ENCODE measurements at places on chromosomes 7 and 10.

DNA sequence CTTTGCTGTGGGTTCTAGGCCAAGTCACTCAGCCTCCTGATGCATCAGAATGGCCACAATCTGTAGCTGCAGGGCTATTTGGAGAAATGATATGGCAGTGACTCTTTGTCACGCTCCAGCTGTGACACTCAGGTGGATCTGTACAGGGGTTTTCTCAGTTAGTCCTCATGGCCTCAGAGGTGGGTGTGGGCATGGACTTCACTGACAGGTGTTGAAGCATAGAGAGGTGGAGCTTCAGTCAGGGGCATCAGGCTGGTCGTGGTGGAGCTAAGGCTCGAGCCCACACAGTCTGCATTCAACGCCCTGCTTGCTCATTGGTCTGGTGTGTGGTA, 21.2 kb downstream of the PALD1 start:
- no peak for DNase-seq

GRCh38 chr7:39891894-39892293, 58.2 kb upstream of the CDK13 start:
- no peak for DNase-seq

DNA sequence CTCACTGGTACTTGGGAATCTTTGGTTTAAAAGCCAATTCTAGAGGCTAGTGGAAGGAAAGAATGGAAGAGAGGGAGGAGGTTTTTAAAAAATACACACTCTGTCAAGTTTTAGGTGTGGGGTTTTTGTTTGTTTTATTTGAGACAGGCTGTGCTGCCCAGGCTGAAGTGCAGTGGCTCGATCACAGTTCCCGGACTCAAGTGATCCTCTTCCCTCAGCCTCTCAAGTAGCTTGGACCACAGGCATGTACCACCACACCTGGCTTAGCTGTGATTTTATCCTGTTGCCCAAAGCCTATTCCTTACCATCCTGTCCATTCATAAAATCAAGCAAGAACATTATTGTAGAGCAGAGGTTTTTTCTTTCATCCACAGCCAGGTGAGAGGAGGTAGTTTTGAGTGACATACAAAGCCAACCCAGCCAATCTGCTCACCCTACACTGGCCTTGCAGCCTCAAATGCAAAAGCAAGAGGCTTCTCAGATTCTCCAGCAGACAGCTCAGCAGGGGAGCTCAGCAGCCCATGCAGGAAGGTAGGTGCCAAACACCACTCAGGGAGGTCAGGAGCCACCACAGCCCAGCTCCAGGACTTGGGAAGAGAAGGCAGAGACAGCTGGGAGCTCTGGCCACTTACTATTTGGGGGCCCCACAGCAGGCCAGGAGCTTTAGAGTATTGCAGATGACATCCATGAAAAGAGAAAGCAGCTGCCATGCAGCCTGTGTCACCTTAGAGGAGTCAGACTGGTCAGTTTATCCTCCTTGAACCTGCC, 65.8 kb downstream of the TMEM209 start:
- no peak for DNase-seq

- DNase-seq: no peak
Observed at GRCh38 chr7:30140456-30140855, 5.7 kb downstream of the MTURN start.

DNA sequence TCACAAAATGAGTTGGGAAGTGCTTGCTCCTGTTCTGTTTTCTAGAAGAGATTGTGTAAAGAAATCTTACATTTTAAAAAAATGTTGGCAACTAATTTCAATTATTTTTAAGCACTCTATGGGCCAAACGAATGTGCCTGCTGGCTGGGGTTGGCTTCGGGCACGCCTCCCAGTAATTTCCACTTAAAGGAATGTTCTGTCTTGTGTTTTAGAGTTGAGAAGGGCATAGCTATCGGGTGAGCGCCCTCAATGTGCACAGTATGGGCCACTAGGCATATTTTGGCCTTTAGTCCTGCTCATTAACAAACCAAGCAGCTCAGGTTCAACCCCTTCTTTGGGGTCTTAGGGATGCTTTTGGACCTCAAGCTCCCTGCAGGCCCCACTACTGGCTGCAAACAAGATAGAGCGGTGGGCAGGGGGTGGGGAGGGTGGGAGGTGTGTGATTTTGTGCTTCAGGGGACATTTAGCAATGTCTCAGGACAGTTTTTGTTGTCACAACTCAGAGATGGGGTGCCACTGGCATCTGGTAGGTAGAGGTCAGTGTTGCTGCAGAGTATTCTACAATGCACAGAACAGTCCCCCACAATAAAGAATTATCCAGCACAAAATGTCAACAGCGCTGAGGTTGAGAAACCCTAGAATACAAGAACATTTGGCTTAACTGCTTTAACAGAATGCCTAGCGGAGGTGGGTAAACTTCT, 40.7 kb downstream of the TACC2 start:
- DNase-seq: no peak

DNA sequence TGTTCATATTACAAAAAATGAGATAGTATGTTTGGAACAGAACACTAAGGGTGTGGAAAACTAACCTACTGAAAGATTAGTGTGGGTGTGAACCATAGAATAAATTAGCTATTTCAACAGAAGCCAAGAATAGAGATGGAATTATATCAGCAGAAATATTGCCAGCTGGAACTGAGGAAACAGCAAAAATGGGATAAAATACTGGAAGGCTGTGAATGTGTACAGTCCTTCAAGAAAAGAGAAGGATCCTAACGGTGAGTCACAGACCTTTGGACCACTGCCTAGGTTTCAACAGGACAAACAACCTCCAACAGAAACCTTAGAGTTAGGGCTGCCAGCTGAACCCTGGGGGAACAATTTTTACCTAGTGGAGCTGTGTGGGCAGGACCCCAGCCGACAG, 395.0 kb downstream of the ZWINT start:
- no peak for DNase-seq

DNA sequence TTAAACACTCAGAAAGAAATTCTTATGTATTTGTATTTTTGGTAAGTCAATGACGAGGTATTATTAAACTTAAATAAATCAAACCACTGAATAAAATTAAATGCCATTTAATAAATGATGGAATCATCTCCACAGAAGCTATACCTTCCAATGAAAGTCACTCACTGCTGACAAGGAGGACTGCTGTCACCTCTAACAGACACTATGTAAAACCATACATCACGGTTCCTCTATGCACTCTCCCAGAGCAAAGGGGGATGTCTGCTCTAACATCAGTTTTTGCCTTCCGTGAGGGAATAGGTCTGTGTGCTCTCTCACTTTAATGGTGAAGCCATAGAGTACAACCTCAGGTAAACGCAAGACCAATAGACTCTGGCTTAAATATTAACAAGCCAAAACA, 99.7 kb upstream of the DDC start:
- no peak for DNase-seq

- no peak for DNase-seq
Observed at GRCh38 chr7:27346531-27347275, 104.1 kb downstream of the EVX1 start.

GRCh38 chr10:34655286-34656170, 159.6 kb downstream of the PARD3 start:
- no peak for DNase-seq

GRCh38 chr7:41922373-41922772, 219.5 kb upstream of the INHBA start:
- DNase-seq: no peak

DNA sequence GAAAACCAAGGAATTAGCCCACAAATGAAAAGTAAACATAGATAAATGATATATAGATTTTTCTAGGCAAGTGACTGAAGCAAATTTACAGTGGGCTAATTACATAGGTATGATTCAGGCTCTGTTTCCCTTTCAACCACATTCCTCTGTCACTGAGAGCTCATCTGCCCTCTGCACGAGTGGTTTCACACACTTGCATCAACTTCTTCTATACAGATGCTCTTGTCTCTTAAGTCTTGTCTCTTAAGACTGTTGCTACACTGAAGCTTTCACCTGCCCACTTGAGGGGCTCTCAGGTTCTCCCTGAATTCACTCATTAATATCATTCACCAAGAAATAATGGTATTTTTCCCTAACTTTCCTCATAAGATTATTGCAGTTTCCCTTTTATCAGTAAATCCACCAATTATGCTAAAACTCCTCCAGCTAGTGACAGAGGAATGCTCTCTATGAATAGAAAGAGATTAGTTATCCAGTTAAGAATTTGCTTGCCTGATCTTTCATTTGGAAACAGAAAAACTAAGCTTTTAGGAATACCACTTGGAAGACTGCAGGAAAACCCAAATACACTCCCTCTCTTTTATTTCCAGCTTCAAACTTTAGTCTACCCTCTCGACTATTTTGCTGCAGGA, 95.7 kb downstream of the ELAPOR2 start:
- no peak for DNase-seq

DNA sequence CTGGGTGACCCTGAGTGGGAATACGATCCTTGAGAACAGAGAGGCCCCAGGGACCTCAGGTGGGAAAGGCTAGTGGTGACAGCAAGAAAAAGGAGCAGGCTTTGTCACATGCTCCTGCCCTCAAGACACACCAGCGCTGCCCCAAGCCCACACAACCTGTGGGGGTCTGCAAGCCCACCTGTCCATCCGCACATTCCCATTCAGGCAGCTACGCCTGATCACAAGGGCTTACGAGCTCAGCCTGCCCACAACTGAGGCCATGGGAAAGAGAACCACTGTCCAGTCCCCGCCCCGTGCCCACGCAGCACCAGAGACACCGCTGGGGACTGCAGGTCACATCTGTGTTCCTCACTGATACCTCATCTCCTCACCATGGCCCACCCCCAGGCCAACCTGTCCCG, 26.7 kb downstream of the EBF3 start:
- no peak for DNase-seq

DNA sequence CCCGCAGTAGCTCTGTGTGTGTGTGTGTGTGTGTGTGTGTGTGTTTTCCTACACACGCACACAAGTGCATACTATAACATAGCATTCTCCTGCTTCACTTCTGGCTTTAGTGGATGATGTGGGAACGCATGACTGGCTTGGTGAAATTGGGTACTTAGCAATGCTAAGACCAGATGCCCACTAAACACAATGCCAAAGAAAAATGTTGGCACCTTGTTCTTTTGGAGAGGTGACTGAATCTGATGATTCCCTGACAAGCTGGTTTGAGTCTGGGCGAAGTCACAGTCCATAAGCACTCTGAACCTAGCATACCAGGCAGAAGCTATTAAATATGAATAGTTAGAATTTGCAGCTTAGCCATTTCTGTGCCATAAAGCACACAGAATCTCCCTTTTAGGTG, 68.0 kb upstream of the CDCA7L start:
- DNase-seq: no peak

GRCh38 chr7:146116521-146117222, at the start of gene CNTNAP2:
Gene CNTNAP2, plus strand, starts transcription at chr7:146116801. Its CDS starts 76 bp downstream, at chr7:146116877.
- no peak for DNase-seq

- DNase-seq: no peak
Observed at GRCh38 chr7:158495786-158496185, 91.8 kb downstream of the PTPRN2 start.
